Activated naive CD4-positive, alpha-beta T cell (primary cell): ENCODE measurements at places on chromosomes 6 and 20.

- no peak for DNase-seq
These were observed 59.7 kb downstream of the PLCB4 start for GRCh38 chr20:9128568-9128967.

DNA sequence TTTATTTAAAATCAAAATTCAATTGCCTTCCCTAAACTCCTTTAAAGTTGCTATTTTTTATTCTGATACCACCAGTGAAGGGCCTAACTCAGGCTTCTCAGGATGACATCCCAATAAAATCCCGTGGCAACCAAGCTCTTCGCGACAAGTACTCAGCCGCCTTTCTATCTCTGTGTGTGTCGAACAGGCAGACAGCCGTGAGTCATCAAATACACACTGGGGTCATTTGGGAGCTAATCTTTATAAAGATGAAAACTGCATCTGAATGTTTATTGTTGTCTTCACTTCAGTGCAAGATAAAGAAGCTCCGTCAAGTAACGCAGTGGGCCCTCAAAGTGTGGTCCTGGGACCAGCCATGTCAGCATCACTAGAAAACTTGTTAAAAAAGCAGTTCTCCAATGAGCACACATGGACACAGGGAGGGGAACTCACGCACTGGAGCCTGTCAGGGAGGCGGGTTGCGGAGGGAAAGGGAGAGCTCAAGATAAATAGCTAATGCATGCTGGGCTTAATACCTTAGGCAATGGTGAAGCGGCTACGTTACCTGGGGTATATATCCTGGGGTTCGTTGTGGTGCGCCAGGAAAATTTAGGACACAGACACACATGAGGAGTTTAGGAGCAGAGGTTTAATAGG is 119.3 kb downstream of the RNF144B start:
- no peak for DNase-seq

- no peak for DNase-seq
These were observed 78.3 kb downstream of the KIF6 start for GRCh38 chr6:39646751-39647420.

- no peak for DNase-seq
These were observed 165.0 kb downstream of the TRIM27 start for GRCh38 chr6:28758818-28759235.

DNA sequence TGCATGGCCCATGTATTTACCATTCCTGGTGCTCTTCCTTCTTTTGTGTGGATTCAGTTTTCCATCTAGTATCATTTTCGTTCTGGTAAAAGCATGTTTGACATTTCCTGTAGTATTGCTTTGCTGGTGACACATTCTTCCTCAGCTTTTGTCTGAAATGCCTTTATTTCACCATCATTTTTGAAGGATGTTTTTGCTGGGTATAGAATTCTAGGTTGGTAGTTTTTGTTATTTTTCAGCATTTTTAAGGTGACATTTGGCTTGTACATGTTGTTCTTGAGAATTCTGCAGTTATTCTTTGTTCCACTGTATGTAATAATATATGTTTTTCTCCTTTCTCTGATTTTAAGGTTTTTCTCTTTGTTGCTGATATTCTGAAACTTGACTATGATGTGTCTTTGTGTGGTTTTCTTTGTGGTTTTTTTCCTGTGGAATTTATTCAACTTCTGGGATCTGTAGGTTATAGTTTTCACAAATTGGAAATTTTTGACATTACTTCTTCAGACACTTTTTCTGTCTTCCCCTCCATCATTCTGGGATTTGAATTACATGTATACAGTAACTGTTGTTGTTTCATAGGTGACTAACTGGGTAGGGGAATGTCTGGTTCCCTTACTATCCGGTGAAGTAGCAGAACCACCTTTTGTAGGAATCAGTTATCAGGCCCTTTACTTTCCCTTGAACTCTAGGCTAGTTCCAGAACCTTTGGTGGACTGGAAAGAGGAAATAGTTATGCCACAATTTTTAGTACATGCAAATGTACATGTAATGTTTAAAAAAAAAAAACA is 30.2 kb downstream of the SNX9 start:
- no peak for DNase-seq

- no peak for DNase-seq
These were observed 139.9 kb downstream of the CDH4 start for GRCh38 chr20:61391812-61392520.

GRCh38 chr20:3749689-3750531 is 17.4 kb downstream of the HSPA12B start:
- DNase-seq: no peak

DNA sequence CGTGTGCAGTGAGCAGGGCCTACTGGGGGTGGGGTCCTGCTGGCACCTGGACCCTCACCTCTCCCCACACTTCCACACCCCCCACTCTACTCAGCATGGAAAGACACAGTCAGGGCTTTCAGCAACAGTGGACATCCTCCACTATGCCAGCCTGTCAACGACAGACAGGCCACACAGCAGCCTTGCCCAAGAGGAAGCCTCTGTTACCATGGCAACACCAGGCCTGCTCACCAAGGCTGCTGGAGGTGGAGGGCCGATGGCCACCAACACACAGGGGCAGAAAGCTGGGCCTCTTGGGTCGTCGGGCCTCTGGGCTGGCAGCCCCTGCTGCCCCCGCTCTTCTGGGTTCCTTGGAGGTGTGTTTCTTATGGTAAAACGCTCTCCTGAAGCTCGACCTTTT is 13.6 kb downstream of the BNIP5 start:
- no peak for DNase-seq

GRCh38 chr6:3911614-3912336 is 62.6 kb downstream of the FAM50B start:
- DNase-seq: no peak

- DNase-seq: no peak
These were observed 170.9 kb downstream of the TTLL2 start for GRCh38 chr6:167495506-167496401.

DNA sequence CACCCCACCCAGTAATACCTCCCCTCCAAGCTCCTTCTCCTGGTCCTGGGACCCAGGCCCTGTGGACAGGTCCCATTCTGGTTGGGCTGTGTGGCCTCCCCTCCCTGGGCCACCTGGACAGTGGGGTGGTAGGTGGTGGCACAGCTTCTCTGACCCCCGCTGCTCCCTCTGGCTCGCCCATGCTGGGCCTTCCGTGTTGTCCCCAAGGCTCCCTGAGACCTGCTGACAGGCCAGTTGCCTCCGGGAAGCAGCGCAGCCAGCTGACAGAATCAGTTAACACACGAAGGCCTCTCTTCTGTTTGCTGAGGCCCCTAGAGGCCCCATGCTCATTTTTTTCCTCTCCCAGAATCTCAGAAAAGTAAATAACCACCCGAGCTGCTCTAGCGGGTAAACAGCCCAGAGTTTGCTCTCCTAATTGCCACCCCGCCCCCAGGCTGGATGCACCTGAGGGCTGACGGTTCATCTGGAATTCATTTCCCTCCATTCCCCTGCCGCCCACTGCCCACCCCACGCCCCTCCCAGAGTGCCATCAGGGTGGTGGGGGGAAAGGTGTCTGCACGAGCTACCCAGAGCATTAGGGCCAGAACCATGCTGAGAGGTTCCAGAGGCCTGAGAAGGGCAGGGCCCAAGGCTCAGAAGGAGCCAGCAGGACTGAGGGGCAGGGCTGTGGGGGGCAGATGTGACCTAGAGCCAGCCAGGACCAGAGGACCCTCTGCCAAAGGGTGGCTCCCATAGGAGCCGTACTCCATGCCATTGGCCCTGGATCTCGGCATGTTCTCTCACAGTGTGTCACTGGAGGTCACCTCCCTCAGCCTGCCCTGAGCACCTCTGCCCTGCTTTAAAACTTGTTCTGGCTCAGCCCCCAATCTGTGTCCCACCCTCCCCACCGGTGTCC is 157.5 kb downstream of the GRM4 start:
- DNase-seq: no peak

- DNase-seq: no peak
These were observed 114.6 kb downstream of the SOBP start for GRCh38 chr6:107604549-107604948.

GRCh38 chr20:59336540-59336939 is 36.1 kb downstream of the EDN3 start:
- DNase-seq: no peak

DNA sequence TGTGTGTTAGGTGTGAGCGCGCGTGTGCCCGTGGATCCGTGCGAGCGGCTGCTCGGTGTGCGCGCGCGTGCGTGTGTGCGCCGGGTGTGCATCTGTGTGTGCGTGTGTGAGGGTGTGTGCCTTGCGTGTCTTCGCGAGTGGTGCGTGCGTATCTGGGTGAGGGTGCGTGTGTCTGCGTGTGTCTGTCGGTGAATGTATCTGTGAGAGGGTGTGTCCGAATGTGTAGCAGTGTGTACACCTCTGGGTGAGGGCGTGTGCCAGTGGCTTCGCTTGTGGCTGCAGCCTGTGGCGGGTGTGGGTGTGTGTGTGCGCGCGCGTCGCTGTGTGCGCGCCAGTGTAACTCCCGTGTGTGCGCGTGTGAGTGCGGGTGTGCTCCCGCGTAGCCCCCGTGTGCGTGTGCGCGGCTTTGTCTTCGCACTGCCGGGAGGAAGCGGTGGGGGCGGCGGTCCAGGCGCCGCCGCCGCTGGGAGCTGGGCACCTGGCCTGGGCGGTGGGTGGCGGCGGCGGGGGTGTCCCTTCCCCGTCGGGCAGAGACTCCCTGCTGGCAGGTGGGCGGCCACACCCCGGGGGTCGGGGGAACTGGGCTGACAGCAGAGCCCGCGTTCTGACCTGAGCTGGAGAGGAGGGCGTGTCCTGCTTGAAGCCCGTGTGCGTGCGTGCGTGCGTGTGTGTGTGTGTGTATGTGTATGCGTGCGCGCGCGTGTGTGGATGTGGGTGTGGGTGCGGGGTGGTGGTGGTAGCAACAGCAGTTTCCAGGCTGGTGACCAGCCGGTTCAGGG is 61.3 kb upstream of the EPB41L1 start:
- no peak for DNase-seq

DNA sequence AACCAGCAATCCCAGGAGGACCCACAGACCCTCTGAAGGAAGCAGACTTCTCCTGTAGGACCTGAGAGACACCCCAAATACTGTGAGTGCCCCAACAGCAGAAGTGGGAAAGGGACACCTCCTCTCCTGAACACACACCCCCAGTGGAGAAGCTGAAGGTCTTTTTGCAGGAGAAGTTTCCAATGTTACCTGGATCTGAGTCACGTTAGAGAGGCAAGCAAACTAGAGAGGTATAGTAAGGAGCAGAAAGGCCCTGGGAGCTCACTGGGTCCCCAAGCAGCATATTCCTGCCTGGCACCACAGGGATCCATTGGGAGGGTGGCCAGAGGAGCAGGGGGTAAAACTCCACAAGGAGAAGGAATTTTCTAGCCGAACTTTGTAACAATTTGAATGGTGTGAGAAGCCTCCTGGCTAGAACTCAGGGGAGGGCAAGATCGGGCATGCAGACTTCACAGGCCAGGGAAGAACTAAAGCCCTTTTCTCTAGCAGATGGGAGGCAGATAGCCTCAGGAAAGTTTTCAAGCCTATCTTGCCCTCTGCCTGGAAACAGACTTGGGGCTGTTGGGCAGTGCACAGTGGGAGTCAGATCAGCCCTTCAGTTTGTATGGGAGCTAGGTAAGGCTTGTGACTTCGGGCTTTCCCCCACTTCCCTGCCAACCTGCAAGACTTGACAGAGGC is 68.2 kb upstream of the SSTR4 start:
- DNase-seq: no peak

DNA sequence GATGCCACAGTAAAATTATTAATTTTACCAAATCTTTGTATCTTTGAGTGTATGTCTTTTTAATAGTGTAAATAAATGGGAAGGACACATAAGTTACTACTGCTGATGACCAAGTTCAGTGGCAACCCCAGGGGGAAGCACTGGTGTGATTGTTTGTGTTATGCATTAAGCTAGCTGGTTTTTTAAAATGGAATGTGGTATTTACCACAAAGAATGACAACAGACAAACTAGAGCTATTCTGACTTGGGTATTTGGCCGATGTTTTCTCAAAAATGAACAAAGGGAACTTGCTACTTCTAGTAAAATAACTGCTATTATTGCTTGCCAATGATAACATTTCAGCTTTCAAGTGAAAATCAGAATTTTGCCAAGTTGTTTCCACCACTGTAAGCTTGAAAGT is 2.9 kb downstream of the FNDC1 start:
- DNase-seq: no peak

GRCh38 chr6:31308050-31308844 is 36.4 kb upstream of the HLA-C start:
- DNase-seq: peak; percentile 14

GRCh38 chr6:118815495-118815894 is 78.5 kb upstream of the ASF1A start:
- no peak for DNase-seq

DNA sequence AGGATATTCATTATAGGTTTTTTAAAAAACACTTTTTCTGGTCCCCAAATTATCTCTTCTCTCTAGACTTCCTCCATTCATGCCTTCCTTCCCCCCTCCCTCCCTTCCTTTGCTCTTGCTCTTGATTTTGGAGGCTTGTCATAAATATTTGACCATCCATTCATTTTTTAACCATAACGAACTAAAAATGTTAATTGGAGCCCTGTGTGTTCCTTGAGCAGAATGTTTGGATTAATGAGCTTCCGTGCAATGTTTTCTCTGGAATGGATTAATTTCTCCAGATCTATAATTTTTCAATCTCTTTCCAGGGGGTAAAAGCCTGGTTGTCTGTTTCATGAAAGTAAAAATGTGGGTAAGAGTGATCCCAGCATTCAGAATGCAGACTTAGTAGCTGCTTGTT is 155.5 kb downstream of the ESR1 start:
- DNase-seq: no peak

DNA sequence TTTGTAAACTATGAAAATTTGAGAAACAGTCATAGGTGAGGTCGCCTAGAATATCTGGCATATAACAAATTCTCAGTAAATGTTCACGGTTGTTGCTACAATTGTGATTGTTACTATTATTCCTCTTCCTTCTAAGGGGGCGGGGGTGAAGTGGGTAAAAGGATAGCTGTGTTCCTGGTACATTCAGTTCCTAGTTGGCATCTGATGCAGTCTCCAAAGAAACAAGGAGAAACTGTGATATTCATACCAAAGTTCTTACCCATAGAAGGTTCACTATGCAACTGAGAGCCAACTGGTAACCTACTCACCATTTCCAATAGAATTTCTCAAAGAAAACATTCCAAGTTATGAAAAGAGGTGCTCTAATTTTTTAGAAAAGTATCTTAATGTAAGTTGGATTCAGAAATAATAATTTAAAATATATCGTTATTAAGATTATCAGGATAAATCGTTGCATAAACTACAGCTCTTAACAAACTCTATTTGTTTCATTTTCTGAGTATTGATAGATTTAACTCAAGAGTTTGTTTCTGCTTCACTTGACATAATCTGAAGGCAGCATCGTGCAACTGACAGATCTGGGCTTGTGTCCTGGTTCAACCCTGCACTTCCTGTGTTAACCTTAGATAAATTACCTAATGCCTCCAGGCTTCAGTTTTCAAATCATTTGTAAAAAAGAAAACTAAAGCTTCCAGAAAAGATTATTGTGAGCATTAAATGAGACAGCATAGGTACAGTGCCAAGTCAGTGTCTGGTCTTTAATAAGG is 13.3 kb upstream of the MAP7 start:
- DNase-seq: no peak

- no peak for DNase-seq
These were observed 7.6 kb downstream of the CDKN1A start for GRCh38 chr6:36685926-36686667.

DNA sequence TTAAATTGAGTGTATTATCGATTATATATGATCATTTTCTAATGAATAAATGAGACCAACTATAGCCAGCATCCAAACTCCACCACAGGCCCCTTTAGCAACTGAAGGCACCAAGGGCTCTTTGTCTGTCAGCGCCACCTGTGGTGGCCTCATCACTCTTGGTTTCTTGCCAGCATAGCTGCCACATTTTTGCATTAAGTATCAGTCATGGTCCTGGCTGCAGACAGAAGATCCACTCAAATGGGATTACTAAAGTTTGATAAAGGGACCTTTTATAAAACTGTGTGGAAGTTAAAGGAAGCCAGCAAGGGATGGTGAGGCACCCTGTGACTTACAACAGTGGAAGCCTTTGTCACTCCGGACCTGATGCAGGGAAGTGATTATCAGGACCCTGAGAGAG is 162.9 kb downstream of the C6orf118 start:
- DNase-seq: no peak
